Central memory CD8-positive, alpha-beta T cell (primary cell): ENCODE measurements at places on chromosomes 13 and 19.

DNA sequence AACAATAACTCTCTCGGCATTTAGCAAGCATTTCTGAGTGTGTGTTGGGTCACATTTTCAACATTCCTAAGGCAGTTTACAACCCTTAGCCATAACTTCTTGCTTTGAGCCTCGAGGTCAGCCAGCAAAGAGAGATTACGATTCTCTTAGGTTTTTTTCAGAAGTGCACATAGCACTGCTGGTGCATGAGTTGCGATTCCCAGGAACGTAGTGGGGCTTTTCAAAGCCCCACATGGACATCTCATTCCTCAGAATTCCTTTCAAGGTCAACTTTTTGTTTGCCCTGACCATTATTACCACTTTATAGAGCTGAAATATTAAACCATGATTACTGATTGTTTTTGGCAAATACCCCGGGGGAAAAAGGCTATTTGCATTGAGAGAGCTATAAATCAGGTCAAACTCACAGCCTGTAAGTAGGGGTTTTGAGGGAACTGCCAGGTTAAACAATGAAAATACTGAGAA lies 705.3 kb downstream of the GPC5 start:
- no peak for DNase-seq

GRCh38 chr19:19661675-19662251 lies 1.7 kb downstream of the ATP13A1 start:
- DNase-seq, result peak; percentile 76

- no peak for DNase-seq
These were observed 60.1 kb downstream of the KL start for GRCh38 chr13:33076001-33076992.

- no peak for DNase-seq
These were observed 676 bp downstream of the CD320 start for GRCh38 chr19:8307400-8307964.

DNA sequence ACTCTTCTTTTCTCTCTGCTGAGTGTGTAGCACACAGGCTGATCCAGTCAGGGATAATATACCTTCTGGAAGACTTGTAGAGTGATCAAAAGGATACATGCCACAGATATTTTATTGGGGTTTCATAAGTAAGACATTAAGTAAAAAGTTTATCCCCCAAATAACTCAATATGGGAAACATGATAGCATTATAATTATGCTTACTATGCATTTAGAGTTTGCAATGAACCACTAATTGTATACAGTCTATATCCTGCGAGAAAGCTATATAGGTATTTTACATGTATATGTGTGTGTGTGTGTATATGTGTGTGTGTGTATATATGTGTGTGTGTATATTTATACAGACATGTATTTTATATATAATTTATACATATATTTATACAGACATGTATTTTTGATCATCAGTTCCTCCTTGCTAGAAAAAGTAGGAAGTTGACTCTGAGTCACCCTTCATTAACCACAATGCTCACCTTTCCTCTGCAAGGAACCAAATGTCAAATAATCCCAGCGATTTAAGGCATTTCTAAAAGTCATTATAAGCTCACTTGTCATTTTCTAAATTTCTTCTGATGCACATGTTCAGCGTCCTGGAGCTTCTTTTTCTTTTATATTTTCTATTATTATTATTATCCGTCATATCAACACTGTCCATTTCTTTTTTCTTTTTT lies 312.5 kb upstream of the OBI1 start:
- no peak for DNase-seq

DNA sequence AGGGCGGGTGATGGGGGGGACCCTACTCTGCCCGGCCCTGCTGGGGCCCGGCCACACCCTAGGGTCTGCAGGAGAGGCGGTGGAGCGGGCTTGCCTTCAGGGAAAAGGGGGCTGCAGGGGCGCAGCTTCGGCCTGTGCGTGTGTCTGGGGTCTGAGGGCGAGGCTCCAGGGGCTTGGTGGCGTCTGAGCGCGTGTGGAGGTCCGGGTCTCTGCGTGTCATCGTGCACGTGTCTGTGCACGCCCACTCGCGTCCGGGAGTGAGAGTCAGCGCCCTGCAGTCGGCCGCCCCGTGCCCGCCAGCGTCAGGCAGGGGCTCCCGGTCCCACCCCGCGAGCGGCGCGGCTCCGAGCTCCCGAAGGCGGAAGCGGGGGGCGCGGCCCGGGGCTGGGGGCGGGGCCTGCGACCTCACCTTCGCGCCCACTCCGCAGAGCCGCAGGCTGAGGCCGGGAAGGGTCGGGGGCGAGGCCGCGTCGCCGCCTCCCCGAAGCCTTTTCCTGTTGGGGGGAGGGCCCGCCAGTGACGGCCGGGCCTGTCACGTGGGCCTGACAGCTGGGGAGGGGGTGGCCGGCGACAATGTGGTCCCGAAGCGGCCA lies at the start of gene ARHGAP45:
Gene ARHGAP45, plus strand, starts transcription at position 420 of the 593 bp plus-strand sequence. CDS start 239 bp downstream, outside the sequence.
- peak; percentile 68 for DNase-seq

DNA sequence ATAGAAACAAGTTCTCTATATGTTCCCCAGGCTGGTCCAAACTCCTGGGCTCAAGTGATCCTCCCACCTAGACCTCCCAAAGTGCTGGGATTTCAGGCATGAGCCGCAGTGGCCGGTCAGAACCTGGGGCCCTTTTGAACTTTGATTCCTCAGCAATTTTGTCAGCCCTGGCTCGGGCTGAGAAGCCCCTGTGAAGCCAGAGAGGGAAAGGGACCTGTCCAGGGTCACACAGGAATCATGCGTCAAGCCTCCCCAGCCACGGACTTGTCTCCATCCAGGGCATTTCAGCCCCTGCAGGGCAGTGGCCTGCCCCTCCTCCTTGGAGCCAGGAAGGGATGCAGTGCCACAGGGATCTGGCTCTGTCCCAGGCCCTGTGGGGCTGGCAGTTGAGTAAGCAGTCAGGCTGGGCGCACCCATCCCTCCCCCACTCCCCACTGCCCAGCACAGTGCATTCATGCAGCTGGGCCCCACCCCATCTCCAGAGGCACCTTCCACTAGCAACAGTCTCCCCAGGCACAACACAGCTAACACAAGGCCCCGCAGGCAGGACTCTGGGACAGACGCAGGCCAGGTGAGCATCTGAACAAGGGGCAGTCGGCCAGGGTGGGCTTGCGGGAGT lies at the start of gene CAPS:
Gene CAPS, plus strand, starts transcription at position 516 of the 619 bp plus-strand sequence. CDS start 153 bp downstream, outside the sequence.
- no peak for DNase-seq

DNA sequence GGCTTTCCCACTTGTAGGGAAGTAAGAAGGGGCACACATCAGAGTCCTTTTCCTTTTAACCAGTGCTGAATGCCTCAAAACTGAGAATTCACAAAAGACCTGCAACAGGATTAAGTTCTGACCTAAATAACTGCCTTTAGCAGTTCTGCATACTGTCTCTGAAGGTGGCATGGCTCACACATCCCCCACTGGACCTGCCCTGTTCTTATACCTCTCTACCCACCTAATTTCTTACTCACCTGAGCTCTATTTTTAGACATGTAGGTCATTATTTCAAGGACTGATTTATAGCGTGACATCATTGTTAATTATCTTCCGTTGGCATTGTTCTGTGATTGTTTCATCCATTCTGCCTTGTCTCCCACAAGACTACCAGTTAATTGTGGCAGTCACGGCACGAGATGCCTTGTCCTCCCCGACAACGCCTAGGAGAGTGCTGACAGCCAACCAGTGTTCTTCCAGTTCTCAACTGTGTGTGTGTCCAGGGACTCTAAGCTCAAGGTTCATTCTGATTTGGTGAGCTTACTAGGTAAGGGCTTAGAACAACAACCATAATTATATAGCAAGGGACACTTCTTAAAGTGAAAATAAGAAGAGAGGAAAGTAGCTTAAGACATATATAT lies 27.1 kb upstream of the UBL3 start:
- no peak for DNase-seq

DNA sequence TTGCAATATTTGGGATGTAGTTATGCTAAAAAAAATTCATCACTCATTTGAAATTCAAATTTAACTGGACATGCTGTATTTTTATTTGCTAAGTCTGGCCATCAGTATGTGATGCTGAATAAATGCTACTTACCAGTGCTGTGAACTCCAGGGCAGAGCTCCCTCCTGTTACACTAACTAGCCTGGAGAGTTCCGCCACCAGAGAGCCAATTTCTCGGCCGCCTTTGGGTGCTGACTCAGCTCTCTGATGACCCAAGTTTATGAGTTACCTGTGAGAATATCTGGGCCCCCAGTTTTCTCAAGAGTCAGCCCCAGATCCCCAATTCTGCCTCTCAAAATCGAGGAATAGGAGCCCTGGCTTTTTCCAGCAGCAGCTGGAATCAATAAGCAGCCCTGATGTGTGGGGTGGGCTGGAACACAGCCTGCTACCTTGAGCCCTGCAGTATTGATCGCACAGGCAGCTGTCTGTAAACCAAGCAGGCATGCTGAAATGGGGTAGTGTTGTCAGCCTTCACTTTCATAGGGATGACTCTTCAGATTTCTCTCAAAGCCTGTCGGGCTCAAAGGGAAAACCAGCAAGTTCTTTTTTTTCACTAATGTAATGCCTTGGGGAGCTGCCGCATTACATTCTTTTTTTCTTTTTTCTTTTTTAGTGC lies 113.7 kb downstream of the DNAJC15 start:
- no peak for DNase-seq

- peak; percentile 77 for DNase-seq
These were observed 25.0 kb downstream of the TSSK6 start for GRCh38 chr19:19490214-19490968.

- no peak for DNase-seq
These were observed 20.0 kb downstream of the DOCK9 start for GRCh38 chr13:98957731-98958442.

GRCh38 chr13:114131583-114132418 lies 622 bp downstream of the RASA3 start:
- DNase-seq, result peak; percentile 41
